HuH-7.5 (cell line): ENCODE measurements at places on chromosomes 5 and 9.

GRCh38 chr5:98341038-98342032 is 432.1 kb upstream of the RGMB start:
- DNase-seq, result no peak

- no peak for DNase-seq
Observed at GRCh38 chr5:95066048-95066447, 218.8 kb downstream of the MCTP1 start.

GRCh38 chr9:115507148-115507547 is 389.2 kb upstream of the TNC start:
- no peak for DNase-seq

DNA sequence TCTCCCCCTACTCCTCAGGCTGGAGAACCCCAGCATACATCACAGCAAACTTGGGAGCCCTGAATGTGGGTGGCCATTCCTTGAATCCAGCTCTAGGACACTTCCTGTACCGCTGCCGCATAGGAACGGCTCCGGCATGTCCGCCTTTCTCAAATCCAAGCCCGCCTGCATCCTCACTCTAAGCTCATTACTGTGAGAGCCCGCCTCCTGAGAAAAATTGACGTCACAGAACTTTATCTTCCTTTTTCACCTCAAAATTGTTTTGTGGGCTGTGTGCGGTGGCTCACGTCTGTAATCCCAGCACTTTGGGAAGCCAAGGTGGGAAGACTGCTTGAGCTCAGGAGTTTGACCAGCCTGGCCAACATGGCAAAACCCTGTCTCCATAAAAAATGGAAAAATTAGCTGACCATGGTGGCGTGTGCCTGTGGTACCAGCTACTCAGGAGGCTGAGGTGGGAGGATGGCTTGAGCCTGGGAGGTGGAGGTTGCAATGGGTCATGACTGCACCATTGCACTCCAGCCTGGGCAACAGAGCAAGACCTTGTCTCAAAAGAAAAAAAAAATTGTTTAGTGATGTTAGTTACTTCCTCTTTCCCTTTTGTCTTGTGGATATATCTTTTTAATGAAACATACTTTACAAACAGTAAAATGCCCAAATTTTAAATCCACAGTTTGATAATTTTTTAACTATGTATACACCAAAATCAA is 22.8 kb downstream of the RNF44 start:
- no peak for DNase-seq

GRCh38 chr5:142486581-142486980 is 161.8 kb upstream of the SPRY4 start:
- DNase-seq, result no peak

DNA sequence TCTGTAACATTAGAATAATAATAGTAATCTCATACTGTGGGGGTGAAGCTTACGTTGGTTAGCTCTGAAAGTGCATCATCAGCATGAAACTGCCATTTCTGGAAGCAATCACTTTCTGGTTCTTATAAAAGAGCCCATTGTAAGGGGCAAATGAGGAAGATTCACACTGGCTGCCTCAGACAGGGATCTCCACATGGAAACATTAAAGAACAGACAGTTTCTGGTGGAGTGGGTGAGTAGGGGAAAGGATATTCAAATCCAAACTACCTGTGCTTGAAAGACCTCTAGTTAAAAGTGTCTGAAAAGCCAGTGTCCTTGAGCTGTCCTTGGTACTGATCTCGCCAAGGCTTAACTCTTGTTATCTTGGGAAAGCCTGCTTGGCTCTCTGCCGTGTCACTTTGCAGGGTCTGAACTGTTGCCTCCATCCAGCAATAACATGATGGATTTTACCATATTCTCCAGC is 19.1 kb upstream of the SLC31A2 start:
- no peak for DNase-seq

DNA sequence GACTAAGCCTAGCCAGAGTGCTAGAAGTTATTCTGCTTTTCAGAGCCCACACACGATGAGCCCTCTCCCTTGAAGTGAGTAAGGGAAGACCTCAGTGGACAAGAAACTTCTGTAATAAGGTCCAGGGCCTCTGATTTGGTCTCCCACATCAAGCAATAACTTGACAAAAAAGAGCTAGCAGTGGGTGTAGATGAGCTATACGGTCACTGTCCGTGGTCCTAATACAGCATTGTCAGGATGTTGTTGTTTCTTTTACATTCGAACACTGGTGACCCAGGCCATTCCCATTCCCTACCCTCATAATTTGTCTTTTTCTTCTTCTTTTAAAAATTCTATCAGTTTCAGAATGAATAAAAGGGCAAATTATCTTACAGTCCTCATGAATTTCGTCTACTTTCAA is 5.2 kb downstream of the PCSK1 start:
- peak; percentile 16 for DNase-seq

DNA sequence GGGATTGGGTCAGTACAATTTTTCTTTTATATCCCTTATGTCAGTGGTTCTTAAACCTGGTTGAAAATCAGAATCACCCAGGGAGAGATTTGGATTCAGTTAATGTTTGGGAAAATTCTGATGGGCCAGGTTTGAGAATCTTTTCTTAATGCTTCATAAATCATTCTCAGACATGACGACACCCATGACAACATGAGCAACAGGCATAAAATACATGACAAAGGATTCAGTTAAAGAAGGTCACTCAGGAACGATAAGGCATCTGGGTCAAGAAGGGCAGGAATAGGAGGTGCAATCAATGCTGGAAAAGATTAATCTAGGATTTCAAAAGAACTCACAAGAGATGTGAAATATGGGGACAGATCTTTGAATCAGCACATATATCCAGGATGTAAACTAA is 41.8 kb downstream of the ELOVL7 start:
- no peak for DNase-seq

DNA sequence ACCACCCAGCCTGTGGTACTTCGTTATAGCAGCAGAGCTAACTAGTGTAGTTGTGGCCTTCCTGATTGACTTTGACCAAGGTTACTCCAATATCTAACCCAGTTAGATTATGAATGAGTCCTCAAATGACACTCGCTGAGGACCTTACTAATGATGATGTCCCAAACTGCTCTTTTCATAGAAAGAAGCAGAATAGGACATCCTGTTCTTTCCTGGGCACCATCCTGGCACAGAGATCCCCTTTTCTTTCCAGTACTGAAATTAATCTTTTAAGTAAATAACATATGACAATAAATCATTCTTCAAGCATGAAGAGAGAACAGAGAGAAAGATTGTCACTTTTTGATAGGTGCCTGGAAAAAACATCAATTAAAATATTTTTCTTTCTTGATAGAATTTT is 26.7 kb upstream of the SPINK14 start:
- DNase-seq, result no peak

DNA sequence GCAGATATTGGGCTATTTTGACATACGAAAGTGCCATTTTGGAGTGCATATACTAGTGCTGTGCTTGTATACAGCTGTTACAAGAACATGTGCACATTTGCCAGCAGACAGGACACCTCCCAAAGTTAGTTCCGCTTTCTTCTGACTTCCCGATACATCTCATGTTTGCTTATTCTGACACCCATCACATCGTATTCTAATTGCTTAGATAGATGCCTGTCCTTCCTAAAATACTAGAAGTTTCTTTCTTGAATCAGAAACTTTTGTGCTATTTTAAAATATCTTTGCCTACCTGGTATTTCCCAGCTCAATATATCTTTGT is 177.8 kb downstream of the TTLL11 start:
- DNase-seq, result no peak

DNA sequence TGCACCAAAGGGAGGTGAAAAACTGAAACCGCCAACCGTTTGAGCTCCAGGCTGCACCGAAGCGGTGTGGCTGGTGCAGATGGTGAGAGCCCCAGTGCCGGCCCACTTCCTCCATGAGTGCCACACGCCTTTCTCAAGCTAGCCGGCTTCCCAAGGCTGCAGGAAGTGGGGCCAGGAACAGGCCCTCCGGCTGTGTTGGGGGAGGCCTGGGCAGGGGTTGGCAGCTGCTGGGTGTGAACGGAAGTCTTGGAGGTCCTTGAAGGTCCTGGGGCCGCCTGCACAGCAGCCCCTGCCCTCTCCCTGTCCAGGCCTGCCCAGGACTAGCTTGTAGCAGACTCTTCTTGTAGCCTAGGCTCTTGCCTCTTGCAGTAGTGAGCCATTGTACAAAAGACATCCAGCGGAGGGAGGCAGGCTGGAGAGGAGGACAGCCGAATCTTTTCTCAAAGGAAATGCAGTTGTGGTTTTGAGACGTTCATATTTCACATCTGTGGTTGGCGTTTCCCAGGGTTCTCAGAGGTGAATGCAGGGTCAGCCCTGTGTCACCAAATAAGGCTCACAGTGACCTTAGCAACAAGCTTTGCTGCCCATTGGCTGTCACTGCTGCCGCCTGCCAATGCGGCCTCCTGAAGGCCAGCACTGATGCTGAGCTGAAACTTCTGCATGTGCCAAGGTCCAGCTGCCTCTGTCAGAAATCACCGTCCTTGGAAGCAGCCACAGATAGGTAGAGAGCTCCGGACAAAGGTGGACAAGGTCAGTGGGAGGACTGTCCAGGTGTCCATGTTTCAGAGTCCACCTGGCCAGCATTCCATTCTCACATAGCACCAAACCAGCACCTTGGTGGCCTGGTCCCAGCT is 23.9 kb downstream of the IRF1 start:
- DNase-seq, result no peak

DNA sequence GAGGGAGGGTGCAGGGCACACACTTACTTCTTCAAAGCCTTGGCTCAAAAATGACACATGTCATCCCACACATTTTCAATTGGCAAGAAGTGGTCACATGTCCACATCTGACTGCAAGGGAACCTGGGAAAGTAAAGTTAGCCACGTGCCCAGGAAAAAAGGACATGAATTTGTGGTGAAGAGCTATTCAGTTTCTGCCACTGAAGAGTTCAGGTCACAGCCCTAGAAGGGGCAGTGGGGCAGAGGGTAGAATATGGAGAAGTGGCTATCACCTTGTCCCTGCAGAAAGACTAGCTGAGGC is 1.9 kb upstream of the RGS14 start:
- no peak for DNase-seq

DNA sequence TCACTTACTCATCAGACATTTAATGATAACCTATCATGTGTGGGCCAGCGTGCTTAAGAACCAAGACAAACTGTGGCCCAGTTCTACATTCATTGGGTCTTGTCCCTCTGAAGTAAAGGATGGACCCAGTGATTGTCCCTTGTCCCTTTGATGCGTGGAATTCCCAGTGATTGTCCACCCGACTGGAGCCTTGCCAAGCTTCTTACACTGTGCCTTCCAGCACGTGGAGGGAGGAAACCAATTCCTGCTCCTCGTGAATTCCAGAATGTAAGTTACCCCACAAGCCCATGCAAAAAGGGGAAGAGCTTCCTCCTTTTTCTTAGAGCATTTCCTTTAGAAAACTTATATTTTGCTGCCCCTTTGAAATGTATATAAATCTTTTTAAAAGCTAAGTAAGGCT is 7.9 kb downstream of the CKMT2 start:
- DNase-seq, result no peak

GRCh38 chr9:132879457-132880323 is 992 bp downstream of the SPACA9 start:
- no peak for DNase-seq

DNA sequence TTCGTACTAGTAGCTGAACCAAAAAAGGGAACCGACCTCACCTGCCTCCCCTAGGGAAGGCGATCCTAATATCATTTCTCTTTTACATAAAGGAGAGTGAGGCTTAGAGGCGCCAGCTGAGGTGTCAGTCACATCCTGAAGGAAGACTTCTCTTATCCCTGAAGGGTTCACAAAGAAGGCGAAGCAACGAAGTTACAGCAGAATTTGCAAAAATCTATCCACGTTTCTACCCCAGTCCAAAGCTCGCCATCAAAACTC is 598 bp upstream of the KIAA1191 start:
- no peak for DNase-seq

GRCh38 chr5:32074401-32074800 is 99.7 kb downstream of the GOLPH3 start:
- no peak for DNase-seq

DNA sequence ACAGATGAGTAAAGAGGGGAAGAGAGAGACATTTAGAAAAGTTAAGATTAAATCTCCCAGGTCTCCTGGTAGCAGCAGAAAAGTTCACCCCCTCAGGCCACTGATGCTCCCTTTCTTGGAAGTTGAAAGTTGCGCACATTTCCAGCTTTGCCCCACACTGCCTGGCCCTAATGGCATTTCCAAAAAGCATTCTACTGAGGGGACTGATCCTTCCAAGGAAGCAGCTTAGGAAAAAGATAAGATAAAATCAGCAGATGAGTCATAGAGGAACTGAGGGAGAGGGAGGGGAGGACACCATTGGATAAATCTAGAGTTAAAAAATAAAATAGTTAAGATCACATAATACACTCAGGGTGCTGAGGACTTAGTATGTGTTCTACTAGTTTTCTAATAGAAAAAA is 67.6 kb upstream of the SLC12A2 start:
- DNase-seq, result no peak

- no peak for DNase-seq
Observed at GRCh38 chr5:84715091-84715490, 330.4 kb upstream of the EDIL3 start.

DNA sequence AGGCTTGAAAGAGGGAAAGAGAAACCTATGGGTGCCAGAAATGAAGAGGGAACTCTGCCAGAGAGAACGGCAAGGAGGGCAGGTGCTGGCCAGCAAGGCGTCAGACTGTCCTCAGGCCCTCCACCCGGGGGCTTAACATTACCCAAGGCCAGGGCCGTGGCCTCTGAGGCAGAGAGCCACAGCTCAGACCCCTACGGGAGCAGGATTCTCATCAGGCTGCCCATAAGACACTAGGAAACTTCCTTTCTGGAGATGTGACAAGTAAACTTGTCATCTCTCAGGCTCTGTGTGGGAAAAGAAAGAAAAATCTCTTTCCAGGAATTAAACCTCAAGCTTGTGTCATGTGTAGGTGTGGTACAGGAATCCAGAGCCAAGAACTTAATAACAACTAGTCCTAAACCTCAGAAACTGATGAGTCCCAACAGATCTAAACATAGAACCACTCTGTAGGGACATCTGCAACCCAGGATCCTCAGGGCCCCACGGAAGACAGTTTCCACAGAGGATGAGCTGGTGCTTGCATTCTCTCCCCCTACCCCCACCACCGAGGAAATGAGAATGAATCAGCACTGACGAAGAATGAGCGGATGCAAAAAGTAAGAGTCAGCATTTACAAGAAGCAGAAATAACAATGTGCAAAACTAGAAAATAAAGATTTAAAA is 74.3 kb downstream of the DCP2 start:
- DNase-seq, result no peak

GRCh38 chr5:34415559-34416198 is 240.4 kb upstream of the RAI14 start:
- DNase-seq, result no peak

GRCh38 chr5:154236536-154237375 is 46.2 kb downstream of the GALNT10 start:
- DNase-seq, result no peak

DNA sequence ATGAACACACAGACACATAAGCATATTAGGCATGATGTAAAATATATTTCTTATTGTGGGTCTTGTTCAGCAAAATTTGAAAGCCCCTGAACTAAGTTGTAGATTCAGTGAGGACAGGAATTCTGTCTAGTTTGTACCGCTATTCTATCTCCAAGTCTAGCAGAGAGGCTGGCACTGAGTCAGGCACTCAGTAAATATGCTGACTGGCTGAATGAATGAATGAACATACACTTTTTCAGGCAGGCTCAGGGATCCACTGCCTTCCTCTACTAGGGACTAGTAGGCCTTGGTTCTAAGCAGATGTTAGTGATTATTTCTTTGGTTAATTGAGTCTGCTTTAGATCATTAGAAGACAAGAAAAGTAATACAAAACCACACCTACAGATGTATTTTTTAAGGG is 157.5 kb downstream of the ZSWIM6 start:
- no peak for DNase-seq

- DNase-seq, result no peak
Observed at GRCh38 chr5:35816881-35817521, 39.7 kb upstream of the IL7R start.

GRCh38 chr5:38536968-38537367 is 19.5 kb downstream of the LIFR start:
- DNase-seq, result no peak
